ENCODE measurements at places on chromosomes 11 and 22. TPM values are rescaled to one million over a fixed set of nuclear protein-coding genes. Genes with fewer than 3 reads are reported as not detected.

The SERPING1 gene
- 9.5 TPM for total RNA-seq

The RASSF10 gene
- 10.8 TPM for total RNA-seq

The OR52I2 gene
- total RNA-seq = not detected

The CBLIF gene
- not detected for total RNA-seq

The EFCAB6 gene
- total RNA-seq = 12.0 TPM

The STK33 gene
- 22.6 TPM for total RNA-seq

The RANGAP1 gene
- total RNA-seq = 61.4 TPM

The KCTD21 gene
- total RNA-seq = 8.3 TPM

The LRRC74B gene
- total RNA-seq = 0.46 TPM

The RFPL3 gene
- not detected for total RNA-seq

The UCP3 gene
- total RNA-seq = 1.8 TPM

The A4GALT gene
- total RNA-seq = 0.92 TPM

The IPO7 gene
- total RNA-seq = 197 TPM

The PAX6 gene
- total RNA-seq = 14.8 TPM

The HEPACAM gene
- 59.3 TPM for total RNA-seq

The SPI1 gene
- 1.8 TPM for total RNA-seq

The MIOX gene
- total RNA-seq = not detected

The CPT1B gene
- total RNA-seq = 9.2 TPM

The LTO1 gene
- 16.1 TPM for total RNA-seq

The CCDC87 gene
- total RNA-seq = 1.2 TPM

The MS4A6E gene
- not detected for total RNA-seq

The KCNJ11 gene
- total RNA-seq = 14.5 TPM

The ACRV1 gene
- 0.92 TPM for total RNA-seq

The TMEM138 gene
- 26.8 TPM for total RNA-seq

The KRTAP5-3 gene
- total RNA-seq = not detected

The SLC16A8 gene
- 2.1 TPM for total RNA-seq

The MMP1 gene
- total RNA-seq = not detected

The PRDM11 gene
- 10.1 TPM for total RNA-seq

The FZD4 gene
- 6.5 TPM for total RNA-seq

The NNMT gene
- 0.92 TPM for total RNA-seq

The UCP2 gene
- 8.8 TPM for total RNA-seq

The OR51E1 gene
- total RNA-seq = 0.23 TPM

The PARVB gene
- total RNA-seq = 12.5 TPM

The MUC5AC gene
- total RNA-seq = not detected

The ZNF214 gene
- total RNA-seq = 14.1 TPM

The OR5T2 gene
- total RNA-seq = not detected

The OR2AG1 gene
- total RNA-seq = not detected

The PHETA2 gene
- total RNA-seq = 3.5 TPM

The HIPK3 gene
- 228 TPM for total RNA-seq

The JAML gene
- total RNA-seq = 0.92 TPM
